ENCODE measurements at places on chromosomes 16 and 17.
A peak's percentile ranks its signal among the peaks of the same experiment; 100 is the strongest.

- DNase-seq, result no peak
These were observed 55.0 kb downstream of the SNTB2 start for GRCh38 chr16:69241926-69242325.

- no peak for DNase-seq
These were observed 5.2 kb downstream of the ARSG start for GRCh38 chr17:68296217-68297191.

DNA sequence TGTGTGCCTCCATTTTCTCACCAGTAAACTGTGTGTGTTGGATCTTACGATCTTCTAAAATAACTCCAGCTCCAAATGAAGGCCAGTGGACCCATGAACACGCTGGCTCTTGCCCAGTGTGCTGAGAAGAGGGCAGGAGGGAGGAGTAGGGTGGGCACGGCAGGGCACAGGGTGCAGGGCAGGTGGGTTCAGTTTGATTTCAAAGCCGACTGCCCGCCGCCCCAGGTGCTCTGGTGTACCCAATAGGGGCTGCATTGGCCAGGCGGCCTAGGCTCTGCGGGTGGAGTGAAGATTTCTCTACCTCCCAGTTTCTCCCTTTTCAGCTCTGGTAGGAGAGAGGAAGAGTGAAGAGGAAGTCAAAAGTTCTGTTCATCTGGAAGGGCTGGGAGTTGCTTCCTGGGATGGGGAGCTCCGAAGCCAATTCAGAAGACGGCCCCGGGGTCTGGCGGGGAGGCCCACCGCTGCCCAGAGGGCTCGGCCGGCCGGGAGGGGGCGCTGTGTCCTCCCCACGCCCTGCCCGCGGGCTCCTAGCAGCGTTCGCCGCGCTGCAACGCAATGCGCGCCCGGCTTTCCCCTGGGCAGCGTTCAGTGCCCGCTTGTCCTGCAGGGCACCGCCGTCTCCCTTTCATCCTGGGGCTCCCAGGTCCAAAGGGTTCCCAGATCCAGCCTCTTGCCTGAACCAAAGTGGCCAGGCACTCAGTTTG lies 1.1 kb upstream of the CRHR1 start:
- no peak for DNase-seq

- no peak for DNase-seq
These were observed 19.7 kb downstream of the FBXO31 start for GRCh38 chr16:87363771-87364455.

DNA sequence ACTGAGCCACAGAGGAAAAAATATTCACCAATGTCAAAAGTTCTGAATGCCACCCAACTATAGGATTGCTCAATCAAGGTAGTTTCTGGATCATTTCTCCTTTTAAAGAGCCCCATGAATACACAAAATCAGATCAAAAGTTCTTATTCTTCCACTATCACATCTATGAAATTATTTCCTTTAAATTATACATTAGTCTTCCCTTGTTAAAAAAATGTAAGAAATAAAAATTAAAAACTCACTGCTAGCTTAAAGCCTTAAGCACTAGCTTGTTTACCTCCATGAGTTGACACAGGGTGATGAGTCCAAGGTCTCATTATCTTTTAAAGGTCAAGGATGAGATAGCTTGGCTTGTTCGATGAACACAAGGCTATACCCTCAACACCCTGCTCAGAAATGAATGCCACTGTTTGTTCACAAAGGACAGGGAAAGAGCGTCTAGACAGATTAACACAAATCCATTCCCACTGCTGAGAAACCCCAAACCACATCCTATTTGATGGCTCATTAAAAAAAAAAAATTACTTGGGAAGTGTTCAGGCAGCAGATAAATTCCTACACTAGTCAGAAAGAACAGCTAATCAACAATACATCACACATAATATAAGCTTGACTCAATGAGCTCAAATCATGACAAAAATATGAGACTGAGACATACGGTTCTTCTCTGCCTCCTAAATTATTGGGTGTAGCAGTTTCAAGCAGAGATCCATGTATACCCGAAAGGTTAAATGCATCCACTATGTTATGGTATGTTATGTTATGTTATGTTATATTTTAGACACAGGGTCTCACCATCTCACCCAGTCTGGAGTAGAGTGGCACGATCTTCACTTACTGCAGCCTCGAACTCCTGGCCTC lies 118.9 kb downstream of the PARN start:
- no peak for DNase-seq

GRCh38 chr17:18949566-18949965 lies 2.4 kb upstream of the SLC5A10 start:
- DNase-seq, result no peak

DNA sequence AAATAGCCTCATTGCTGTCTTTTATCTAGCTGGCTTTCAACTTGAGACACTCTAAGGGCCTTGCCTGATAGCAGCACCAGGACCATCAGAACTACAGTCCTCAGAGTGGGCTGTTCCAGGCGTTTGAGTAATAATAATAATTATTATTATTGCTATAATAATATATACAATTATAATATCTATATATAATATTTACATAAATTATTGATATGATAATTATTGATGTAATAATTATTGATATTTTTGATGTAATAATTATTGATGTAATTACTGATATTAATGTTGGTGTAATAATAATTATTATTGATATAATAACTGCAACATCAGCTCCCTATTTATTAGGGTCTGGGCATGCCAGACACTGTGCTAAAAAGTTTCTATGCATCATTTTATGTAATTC lies 25.6 kb upstream of the CRHR1 start:
- DNase-seq, result no peak

DNA sequence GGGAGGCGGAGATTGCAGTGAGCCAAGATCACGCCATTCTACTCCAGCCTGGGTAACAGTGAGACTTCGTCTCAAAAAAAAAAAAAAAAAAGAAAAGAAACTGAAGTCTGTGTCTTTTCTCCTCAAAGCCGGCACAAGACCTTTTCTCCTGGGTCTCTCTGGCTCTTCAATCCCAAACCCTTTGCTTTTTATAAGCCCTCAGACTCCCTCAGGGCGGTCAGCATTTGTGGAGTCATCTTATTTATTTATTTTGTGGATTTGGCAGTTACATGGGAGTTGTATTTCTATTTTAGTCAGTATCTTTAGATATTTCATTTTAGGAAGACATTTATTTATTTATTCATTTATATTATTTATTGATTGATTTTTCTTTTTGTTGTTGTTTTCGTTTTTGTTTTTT lies 57.7 kb upstream of the MAP3K14 start:
- no peak for DNase-seq

GRCh38 chr16:85027958-85028684 lies 526 bp downstream of the KIAA0513 start:
- DNase-seq, result no peak

DNA sequence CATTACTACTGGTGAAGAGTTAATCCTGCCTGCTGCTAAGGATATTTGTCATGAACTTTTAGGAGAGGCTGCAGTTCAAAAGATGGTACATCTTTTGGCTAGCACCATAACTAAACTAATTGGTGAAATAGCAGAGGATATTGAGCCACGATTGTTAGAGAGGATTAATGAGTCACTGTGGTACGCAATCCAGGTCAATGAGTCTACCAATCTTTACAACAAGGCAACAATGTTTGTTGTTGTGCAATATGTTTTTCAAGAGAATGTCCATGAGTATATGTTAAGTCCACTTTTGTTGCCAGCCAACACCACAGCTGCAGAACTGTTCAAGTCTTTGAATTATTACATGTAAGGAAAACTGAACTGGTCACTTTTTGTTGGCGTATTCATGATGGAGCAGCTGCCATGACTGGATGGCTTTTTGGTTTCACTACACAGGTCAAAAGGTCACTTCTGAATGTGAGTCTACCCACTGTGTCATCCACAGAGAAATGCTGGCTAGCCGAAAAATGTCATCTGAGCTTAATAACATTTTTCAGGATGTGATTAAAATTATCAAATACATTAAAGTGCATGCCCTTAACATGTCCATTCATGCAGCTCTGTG lies 402.6 kb upstream of the KIF2B start:
- no peak for DNase-seq

- DNase-seq, result no peak
These were observed 9.7 kb upstream of the ALOX15B start for GRCh38 chr17:8029121-8029520.

- no peak for DNase-seq
These were observed 217.6 kb upstream of the CA10 start for GRCh38 chr17:52376137-52376536.

- no peak for DNase-seq
These were observed 17.1 kb downstream of the FOXK2 start for GRCh38 chr17:82536512-82537201.

DNA sequence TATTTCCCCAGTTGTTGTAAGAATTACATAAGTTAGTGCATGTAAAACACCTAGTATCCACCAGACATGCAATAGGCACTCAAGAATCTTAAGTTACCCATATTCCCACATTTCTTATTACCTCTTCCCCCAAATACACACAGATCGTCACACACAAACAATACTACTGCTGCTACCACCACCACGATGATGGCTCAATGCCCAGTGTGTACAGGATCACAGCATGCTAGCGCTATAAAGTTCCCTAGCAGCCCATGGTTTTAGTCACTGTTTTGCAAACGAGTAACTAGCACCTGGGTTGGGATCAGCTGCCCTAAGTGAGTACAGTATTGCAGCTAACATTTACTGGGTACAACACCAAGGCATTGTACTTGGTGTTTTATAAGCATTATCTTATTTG lies 411.7 kb downstream of the UTP18 start:
- DNase-seq, result no peak

GRCh38 chr17:5922476-5922875 lies 147.7 kb upstream of the WSCD1 start:
- DNase-seq, result no peak

DNA sequence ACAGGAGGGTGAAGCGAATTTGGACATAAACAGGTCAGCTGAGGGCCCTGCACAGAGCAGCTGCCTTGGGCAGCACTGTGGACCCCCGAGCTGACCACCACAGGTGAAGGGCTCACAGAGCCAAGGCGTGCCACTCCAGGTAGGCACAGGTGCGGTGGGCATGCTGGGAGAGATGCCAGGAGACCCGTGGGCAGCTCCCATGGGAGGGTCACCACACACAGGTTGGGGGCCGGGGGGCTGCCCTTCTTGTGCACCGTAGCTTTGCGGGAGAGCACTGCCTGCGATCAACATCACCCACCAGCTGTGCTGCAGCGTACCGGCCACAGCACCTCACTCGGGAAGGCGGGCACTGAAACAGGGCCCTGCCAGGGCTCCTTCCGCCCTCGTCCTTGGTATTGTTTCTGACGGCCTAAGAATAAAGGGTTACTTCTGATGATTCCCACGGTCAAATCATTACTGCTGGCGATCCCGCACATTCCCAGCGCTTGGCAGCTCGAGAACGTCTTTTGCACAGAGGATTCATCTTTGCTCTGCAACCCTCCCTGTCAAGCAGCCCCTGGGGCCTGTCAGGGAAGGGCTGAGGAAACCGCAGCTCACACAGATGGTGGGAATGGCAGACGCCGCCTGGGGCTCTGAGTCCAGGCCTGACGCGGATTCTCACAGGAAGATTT lies 181.7 kb downstream of the BANP start:
- no peak for DNase-seq

- no peak for DNase-seq
These were observed 5.5 kb upstream of the LDHD start for GRCh38 chr16:75121949-75122568.

DNA sequence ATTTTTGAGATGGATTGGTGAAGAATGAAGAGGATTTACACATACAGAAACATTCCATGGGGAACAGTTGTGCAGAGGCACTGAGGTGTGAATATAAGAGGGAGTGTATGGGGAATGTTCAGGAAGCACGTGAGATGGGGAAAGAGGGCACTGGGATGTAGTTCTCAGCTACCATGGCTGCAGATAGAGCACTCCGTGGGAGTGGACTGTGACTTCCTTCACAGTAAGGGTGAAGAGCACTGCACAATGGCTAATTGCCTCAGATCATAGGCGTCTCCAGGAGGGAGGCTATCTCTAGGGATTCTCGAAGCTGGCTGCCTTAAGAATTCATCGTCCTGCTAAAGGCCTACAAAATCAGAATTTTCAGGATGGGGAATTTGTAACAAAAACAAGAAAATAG lies 7.0 kb downstream of the YPEL2 start:
- no peak for DNase-seq

- DNase-seq, result peak; percentile 44
These were observed at the start of gene TACO1 for GRCh38 chr17:63600569-63601438. Gene TACO1 (plus strand): TSS chr17:63600895. CDS start chr17:63601084, 189 bp downstream.

GRCh38 chr17:67400193-67400592 lies 23.1 kb downstream of the PITPNC1 start:
- DNase-seq, result no peak

DNA sequence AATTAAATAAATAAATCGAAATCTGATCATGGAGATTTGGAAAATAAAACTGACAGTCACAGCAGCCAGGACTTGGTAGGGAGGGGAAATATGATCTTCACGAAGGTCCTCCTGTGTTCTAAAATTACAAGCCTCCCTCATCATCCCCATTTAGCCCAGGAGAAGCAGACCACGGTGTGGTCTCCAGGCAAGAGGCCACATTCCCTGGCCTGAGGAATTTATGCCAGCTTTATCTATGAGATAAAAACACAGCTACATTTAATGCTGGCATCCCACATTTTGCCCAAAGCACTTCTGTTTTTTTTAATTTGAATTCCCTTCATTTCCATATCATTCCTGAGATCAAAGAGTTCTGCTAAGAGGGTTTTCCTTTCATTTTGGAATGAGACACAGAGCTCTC lies 43.2 kb downstream of the ABCC12 start:
- no peak for DNase-seq

- no peak for DNase-seq
These were observed 11.8 kb upstream of the NUDT16L1 start for GRCh38 chr16:4681471-4682083.

GRCh38 chr17:82050761-82051641 lies 610 bp downstream of the RFNG start:
- no peak for DNase-seq

DNA sequence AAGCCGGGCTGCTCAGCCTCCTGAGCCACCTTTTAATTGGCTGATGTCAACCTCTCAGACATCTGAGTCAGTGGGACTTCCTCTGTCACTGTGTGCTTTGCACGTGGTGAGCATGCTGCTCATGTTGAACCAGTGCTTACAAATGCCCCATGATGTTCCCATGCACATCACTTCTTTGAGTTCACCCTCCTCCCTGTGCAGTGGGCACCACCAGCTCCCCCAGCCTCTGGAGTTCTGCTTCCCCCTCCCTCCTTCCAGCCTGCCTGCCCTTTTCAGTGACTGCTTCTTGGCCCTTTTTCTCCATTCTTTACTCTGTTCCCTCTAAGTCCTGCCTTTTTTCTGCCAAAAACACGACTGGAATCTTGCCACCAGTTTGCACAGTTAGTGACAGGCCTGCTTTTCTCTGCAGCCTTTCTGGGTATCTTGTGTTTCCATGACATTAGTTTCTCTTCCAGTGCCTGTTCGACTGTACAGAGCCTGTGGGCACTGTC lies 41.6 kb downstream of the USP10 start:
- DNase-seq, result no peak

DNA sequence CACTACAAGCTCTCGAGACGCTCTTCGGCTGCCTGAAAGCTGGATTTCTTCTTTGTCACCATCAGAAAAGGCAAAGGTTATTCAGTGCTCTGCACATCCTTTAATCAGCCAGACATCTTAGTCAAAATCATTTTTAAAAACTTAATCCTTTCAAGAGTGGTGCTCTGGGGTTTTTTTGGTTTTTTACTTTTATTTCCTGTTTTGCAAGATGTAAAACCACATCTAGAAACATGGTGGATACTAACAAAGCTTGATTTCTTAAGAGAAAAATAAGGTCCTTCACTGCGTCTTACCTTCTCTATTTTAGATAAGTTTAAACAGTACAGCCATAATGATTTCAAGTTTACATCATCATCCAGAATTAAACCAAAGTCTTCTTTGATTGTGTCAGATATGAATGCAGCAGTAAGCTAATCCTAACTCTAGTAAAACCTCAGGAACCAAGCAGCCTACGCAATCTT lies 6.3 kb downstream of the ANKRD11 start:
- DNase-seq, result no peak

Data from activated naive CD8-positive, alpha-beta T cell treated with anti-CD3 and anti-CD28 coated beads, Interleukin-2, amount 50 U/mL, for 16 hours (primary cell).